ENCODE measurements at places on chromosomes 1 and 21.

- DNase-seq, result no peak
Measured at GRCh38 chr1:66371233-66372005, 162.5 kb upstream of the SGIP1 start.

- DNase-seq, result no peak
Measured at GRCh38 chr1:14037101-14037847, 337.3 kb downstream of the PRDM2 start.

GRCh38 chr1:8524627-8525157 lies 206.8 kb downstream of the SLC45A1 start:
- DNase-seq, result no peak

DNA sequence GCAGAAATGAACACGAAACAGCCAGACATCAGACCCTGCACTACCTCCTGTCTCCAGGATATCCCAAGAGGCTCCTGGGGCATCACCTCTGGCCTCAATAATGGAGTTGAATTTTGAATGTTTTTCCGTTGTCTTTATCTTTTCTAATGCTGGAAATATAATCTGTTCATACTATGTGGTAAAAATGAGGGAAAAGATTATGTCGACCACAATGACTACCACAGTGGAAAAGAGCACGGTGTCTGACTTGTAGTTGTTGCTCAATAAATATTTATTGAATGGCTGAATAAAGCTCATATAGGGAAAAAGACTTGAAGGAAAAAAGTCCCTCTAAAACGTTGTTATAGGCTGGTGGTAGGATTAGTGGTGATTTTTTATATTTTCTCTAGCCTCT lies 44.6 kb upstream of the ROR1 start:
- DNase-seq, result no peak

- no peak for DNase-seq
Measured at GRCh38 chr1:187763465-187763864, 934.7 kb downstream of the PLA2G4A start.

GRCh38 chr1:125066385-125066784 lies 3881.6 kb downstream of the SRGAP2C start:
- no peak for DNase-seq

DNA sequence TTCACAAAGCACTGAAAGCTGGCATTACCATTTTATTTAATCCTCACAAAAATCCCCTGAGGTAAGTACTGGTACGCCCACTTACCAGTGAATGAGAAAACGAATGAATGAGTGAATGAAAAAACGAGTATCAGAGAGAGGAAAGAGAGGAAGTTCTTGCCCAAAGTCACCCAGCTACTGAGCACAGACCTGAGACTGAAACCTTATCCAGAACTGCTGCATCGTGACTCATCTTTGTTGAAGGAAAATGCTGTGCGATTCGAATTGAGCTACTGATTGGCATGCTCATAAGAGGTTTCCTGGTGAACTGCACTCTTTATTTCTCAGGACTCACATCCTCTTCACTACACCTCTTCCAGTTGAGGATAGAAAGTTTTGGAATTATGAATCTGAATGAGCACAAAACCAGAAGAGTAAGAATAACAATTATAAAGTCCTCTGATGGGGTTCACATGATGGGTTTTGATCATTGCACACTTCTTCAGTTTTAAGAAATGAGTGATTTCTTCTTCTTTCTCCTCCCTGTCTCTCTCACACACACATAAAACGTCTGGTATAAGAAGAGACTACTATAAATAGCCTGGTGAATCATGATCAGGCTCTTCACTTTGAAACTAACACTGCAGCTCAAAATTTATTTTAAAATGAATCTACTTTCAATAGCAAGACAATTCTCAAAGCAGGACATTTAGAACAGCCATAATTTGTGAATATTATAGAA lies 32.1 kb downstream of the IL12RB2 start:
- no peak for DNase-seq

GRCh38 chr21:16500271-16500670 lies 770.5 kb downstream of the USP25 start:
- no peak for DNase-seq

DNA sequence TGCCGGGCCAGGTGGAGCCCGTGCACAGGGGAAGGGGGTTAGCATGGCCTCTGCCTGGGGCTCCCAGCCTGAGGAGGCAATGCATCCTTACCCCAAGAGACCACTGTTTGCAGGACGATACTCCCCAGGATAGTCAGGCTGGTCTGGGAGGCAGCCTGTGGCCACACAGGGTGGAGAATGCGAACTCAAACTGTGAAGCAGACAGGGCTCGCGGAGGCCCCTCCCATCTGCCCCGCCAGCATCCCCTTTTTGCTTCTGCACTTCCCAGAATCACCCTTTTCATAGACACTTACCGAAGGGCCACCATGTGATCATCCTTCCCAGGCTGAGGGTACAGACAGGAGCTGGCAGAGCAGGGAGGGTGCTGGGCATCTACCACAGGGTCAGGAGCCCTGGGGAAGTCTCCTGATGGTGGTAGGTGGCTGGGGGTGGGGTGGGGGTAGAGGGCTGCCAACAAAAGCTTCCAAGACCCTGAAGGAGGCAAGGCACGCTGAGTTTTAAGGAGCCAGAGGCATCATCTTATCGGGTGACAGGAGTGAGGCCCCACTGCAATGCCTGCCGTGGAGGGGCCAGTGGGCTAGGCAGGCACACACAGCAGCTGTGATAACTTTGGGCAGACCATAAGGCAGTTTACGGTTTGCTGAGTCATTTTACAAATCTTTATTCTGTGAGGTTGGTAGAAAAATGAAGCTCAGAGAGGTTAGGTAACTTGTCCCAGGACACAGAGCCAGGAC lies 31.3 kb upstream of the BTG2 start:
- no peak for DNase-seq

DNA sequence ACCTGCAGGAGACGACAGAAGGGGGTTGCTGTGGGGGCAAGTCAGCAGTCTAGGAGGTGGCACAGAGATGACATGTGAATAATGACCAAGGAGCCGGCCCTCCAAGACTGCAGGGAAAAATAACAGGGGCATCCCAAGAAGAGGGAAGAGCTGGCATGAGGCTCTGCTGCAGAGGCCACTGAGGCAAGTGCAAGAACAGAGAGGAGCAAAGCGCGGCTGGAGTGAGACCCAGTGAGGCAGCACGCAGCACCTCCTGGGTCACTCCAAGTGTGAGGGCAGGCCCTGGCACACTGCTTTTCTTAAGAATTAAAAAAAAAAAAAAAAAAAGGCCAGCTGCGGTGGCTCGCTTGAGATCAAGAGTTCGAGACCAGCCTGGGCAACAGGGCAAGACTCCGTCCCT lies 80.1 kb downstream of the SLC66A1 start:
- no peak for DNase-seq

- DNase-seq, result no peak
Measured at GRCh38 chr1:54766726-54767125, 2.4 kb upstream of the PARS2 start.

GRCh38 chr1:193629875-193630274 lies 443.5 kb upstream of the B3GALT2 start:
- DNase-seq, result no peak

GRCh38 chr1:155352631-155353030 lies 31.9 kb downstream of the RUSC1 start:
- DNase-seq, result no peak

DNA sequence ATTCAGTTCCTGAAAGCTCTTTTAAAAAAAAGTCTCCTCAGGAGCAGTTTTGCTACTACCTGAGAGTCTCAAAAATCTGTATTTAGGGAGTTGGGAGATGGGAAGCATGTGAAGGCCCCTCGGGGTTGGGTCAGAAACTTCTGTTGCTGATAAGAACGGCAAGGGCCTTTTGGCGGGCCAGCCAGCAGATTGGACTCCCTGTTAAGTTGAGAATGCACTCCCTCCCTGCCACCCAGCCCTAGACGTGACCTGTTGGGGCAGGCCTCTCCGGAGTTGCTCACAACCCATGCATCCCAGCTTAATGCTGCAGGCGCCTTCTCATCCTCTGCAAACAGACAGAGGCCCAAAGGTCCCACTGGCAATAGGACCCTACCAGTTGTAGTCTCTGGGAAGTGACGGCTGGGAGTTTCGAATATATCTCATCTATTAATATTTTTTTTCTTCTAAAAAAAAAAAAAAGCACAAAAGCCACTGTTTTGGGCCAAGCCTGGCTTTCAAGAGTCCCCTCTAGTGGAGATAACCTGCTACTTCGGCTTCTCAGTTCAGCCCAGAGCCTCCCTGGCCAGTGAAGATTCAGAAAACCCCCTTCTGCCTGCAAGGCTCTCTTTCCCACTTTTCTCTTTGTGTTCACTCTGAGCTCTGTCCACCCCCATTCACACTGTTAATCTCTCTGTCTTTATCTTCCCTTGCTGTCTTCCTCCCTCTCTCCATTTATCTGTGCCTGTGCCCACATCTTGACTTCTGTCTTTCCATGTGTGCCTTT lies 5.3 kb downstream of the PLXNA2 start:
- DNase-seq, result no peak

DNA sequence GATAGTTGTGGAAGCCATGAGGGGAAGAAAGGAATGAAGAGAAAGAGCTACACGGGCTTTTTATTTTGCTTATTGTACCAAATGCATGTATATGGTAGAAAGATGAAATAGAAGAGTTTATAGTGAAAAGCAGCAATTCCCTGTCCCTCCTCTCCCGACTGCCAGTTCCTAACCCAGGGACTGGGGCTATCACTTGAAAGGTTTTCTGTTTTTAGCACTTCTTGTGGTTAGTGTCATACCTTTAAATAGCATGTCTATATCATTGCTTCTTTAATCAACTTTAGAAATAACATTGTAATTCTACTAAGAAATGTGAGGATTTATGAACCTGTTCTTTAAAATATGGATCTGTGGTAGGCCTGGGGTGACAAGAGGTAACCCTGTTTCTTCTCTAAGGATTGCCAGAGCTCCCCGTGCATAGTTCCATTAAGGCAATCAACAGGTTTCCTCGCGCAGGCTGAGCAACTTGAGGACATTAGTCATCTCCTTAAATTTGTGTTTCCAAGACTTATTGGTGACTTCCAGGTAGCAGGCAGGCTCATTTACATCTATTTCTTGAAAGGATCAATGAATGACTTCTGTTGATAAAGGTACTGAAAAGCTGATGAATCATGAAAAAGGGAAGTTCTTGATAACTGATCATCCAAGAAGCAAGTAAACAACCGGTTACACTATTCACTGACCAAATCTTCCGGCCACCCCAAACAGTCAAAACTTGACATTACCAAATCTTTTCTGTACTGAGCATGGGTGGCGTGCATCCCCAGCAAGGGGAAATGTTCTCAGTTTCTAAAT lies 37.8 kb upstream of the S1PR1 start:
- DNase-seq, result no peak

- DNase-seq, result no peak
Measured at GRCh38 chr1:36802018-36802417, 232.3 kb downstream of the GRIK3 start.

DNA sequence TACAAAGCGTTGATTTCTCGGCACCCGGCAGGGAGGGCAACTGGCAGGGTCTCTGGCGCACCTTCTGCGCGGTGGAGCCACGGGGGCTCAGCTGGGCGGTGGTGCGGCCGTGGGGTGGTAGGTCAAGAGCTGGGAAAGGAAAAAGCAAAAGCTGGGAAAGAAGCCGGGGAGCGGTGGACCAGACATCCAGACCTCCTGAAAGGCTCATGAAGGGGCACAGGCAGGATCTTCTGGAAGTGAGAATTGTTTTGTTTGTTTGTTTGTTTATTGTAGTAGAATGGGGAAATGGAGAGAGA lies 7.2 kb upstream of the RNU1-1 start:
- DNase-seq, result no peak

DNA sequence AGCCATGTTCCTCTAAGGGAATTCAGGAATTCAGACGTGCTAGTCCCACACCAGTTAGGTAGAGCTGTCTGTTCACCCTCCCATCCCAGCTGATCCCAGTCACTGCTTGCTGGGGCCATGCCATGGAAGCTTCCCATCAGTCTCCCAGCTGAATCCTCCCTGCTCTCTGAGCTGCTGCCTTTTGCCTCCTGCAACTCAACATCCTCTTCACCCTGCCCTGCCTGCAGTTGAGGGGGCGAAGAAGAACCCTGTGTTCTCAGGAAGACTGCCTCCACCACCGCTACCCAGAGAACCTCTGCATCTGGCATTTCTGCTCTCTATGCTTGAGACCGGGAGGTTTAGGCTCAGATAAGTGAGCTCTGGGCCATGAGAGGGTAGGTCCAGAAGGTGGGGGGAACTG lies 16.2 kb downstream of the CDCA8 start:
- no peak for DNase-seq

DNA sequence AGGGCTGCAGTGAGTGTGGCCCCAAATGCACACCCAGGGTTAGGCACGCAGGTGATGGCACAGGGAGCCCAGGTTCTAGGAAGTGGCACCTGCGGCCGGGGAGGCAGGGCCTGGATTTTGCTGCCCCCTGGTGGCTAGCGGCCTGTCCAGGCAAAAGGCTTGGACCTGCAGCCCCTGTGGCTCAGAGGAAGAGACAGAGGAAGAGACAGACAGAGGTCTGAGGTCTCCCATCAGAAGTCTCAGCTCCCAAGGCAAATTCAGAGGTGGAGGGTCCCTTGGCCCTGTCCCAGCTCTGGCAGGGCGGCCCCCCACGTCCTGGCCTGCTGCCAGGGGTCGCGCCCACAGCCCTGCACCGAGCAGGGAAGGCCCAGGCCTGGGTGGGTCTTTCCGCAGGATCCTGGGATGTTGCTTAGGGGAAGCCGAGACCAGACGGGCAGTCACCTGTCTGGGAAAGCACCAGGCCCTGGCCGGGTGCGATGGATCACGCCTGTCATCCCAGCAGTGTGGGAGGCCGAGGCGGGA lies 8.0 kb upstream of the TNFRSF14 start:
- peak; percentile 79 for DNase-seq

GRCh38 chr1:219067350-219067712 lies 106.3 kb upstream of the LYPLAL1 start:
- DNase-seq, result no peak

- DNase-seq, result no peak
Measured at GRCh38 chr1:225855503-225856300, 26.5 kb downstream of the TMEM63A start.

DNA sequence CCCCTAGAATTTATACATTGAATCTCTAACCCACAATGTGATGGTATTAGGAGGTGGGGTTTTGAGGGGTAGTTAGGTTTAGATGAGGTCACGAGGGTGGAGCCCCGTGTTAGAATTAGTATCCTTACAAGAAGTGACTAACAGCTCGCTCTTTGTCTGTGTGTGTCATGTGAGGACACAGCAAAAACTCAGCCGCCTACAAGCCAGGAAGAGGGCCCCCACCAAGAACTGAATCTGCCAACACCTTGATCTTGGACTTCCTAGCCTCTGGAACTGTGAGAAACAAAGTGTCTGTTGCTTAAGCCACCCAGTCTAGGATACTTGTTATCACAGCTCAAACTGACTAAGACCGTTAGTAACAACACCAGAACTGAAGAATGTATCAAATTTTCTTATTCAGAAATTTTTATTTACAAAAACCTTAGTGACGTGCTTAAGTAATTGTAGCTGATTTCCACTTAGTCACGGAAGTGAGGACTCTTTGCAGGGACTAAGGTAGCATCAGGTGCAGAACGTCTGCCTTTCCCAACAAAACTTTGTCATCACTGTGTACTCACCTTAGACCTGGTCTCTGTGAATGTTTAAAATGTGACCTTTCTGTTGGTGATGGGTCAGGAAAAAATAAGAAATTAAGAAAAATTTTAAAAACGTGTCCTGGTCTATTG lies 24.5 kb upstream of the LRRC8C start:
- no peak for DNase-seq
